ENCODE measurements at places on chromosomes 13 and 19. TPM values are rescaled to one million over a fixed set of nuclear protein-coding genes. Genes with fewer than 3 reads are reported as not detected.

- no peak for DNase-seq
Observed at GRCh38 chr13:32113532-32113931, 82.0 kb downstream of the FRY start.

- peak; percentile 1 for DNase-seq
Observed at GRCh38 chr13:61415749-61416148, at the start of gene PCDH20. TSS of gene PCDH20 (minus strand) at chr13:61415849. CDS start at chr13:61415158, 691 bp downstream.

DNA sequence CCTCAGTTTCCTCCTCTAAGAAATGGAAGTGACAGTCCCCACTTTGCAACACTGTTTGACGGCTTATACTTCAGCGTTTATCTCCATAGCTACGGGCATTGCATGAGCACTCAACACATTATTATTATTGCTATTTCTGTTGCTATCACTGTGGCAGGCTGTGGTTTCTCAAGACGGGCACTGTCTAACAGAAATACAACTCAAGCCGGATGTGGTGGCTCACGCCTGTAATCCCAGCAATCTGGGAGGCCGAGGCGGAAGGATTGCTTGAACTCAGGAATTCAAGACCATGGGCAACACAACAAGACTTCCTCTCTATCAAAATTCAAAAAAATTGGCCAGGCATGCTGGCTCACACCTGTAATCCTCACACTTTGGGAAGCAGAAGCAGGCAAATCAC lies 4.9 kb upstream of the ZSWIM4 start:
- DNase-seq = no peak

DNA sequence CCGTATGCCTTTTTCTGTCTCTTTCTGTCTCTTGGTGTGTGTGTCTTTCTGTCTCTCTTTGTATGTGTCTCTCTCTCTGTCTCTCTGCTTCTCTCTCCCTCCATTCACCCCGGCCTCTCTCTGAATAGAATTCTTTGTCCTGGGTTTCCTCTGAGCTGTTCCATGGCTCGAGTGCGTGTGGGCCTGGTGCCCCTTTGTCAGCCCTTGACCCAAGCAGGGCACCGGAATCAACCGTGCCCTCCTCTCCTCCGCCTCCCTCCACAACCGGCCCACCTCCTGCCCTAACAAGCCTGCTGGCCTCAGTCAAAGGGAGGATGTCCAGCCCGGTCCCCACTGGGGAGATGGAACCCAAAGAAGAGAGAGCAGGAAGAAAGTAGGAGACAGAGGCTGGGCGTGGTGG lies 3.2 kb downstream of the AXL start:
- no peak for DNase-seq

DNA sequence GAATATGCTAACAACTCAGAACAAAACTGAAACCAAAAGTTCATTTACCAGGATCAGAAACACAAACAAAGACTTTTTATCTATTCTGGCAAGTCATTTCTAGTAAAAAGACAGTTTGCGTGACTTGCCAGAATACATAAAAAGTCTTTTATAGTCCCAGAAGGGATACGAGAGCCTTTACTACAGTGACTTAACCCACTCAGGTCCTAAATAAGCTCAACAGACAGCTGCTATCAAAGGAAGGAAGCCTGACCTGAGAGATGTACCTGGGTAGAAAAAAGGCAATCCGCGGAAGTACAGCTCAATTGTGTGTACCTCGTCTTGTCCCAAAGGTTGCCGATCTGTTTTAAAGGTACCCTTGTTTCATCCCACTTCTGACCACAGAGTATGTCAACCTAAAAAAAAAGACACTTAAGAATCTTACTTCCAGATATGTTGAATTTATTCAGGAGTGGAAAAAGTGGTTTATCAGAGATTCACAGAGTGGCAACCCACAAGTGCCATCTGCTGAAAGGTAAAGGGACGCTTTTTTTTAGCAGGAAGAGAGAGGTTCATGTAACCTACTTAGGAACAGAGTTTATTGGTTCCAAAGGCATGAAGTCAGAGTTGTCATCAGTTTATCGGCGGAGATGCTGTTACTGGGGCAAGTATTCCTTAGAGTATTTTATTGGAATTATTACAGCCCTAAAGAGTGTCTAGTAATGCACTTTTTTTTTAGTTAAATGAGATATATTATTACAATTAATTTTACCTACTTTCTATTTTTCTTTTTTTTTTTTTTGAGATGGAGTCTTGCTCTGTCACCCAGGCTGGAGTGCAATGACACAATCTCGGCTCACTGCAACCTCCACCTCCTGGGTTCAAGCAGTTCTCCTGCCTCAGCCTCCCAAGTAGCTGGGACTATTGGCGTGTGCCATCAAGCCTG lies 69.7 kb upstream of the C1QTNF9B start:
- no peak for DNase-seq

DNA sequence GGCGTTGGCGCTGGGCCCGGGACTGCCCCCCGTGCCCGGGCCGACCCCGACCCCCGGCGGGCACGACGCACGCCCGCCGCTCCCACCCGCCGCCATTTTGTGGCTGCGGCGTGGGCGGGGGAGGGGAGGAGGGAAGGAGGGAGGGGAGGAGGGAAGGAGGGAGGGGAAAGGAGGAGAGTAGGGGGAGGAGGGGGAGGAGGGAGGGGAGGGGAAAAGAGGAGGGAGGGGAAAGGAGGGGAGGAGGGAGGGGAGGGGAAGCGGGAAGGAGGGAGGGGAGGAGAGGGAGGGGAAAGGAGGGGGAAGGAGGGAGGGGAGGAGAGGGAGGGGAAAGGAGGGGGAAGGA lies at the start of gene BTBD2:
BTBD2 (minus strand) TSS at position 107 of the 343 bp plus-strand sequence; CDS start at position 96, 11 bp downstream.
- DNase-seq = peak; percentile 41

GRCh38 chr13:100875392-100876043 lies 200.9 kb upstream of the TMTC4 start:
- DNase-seq = no peak

DNA sequence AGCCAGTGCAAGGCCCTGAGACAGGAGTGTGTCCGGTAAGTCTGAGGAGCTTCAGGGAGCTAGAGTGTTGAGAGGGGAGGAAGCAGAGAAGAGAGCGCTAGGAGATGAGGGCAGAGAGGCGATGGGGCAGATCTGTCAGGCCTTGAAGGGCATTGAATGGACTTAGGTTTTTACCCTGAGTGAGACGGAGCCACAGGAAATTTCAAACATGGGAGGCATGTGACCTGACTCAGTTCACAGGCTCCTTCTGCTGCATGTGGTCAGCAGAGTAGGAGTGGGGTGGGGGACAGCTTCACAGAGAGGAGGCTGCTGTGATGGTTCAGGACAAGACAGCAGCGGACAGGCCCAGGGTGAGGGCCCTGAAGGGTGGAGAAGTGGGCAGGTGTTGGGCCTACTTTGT lies 2.5 kb upstream of the FAM98C start:
- no peak for DNase-seq

- DNase-seq = no peak
Observed at GRCh38 chr13:111034811-111035210, 80.3 kb upstream of the ARHGEF7 start.

DNA sequence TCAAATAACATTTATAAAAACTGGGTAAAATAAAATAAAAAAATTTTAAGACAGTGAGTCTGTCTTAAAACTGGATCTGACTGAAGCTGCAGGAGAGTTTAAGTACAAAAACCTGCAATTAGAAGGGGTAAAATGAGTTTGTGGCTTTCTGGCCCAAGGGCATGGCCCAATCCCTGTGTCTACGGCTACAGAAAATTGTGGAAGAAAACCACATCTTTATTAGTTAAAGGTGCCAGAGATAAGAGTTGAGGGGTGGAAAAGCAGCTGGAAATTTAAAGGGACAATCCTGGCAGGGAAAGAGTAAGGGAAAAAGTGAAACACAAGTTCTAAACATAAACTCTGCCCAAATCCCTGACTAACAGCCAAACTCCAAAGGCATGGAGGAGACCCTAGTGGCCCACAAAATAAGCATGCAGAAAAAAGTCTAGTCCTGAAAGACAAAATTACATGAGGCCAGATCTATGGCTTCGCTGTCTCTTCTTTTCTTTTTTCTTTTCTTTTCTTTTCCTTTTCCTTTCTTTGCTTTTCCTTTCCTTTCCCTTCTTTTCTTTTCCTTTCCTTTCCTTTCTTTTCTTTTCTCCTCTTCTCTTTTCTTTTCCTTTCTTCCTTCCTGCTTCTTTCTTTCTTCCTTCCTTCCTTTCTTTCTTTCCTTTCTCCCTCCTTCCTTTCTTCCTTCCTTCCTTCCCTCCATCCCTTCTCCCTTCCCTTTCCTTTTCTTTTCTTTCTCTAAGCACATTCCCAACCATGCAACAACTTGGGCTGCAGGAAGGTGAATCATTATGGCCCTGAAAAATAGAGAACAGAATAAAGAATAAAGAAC lies 23.5 kb upstream of the DLEU7 start:
- DNase-seq = no peak

DNA sequence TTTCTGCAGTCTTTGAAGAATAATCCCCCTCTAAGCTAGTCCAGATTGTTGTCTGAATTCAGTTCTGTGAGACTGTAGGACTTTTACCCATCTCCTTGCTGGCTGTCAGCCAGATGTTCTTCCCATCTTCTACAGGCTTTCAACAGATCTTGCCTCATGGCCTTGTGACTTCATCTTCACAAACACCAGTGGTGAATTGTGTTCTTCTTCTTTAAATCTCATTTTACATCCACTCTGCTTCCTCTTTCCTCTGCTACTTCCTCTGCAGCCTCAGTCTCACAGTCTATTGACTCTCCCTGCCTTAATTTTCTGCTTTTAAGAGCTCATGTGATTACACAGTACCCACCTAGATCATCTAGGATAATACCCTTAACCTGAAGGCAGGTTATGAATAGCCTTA lies 859.0 kb upstream of the SLITRK1 start:
- DNase-seq = no peak

- DNase-seq = no peak
Observed at GRCh38 chr13:66659701-66660467, 570.3 kb downstream of the PCDH9 start.

DNA sequence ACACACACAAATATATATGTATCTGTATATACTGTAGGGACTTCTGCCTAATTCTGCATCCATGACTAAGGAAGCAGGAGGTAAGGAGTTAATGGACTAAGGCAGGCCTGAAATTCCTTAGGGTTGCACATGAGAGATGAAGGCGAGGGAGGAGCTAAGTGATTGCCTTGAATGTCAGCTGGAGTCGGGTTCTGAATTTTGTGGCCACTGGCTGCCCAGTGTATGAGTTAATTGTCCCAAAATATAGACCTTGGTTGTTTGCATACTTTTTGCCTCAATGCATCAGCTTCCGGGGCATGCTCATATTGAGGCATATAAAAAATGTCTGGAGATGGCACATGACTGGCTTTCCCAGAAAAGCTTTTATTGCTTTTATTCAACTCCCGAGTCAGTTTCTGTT lies 245.5 kb downstream of the TDRD3 start:
- no peak for DNase-seq

DNA sequence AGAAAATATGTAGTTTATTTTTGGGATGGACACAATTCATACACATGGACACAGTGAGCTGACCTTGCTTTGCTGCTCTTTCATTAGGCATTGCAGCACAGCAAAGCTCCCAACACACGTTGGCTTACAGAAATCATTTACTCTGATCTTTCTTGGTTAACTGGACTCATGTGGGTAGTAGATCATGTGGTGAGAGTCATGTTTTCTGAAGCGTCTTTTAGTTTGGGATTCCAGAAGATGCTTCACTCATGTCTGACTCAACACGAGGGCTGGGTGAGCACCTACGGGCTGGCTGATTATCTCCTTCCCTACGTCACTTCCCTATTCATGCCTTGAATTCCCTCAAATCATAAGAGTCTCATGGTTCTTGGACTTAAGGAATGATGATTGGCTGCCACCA lies 12.1 kb upstream of the LGALS16 start:
- no peak for DNase-seq

GRCh38 chr13:72561791-72562190 lies 165.6 kb downstream of the MZT1 start:
- DNase-seq = no peak

DNA sequence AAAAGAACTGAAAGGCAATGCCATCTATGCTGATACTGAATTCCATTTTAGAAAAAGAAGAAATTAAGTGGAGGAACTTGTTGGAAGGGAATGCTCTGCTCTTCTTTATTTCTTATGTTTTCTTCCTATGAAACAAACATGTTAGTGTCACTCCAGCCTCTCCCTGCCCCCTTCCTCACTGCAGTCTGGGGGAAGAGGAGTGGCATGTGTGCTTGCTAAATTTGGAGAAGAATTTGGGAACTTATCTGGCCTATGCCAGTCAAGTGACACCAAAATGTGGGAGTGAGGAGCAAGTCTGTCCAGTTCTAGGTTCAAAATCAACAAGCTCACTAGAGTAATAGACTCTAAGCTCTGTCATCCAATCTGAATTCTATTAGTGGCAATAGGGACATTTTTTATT lies 214.6 kb downstream of the RBM26 start:
- DNase-seq = no peak

- no peak for DNase-seq
Observed at GRCh38 chr13:40440990-40441820, 225.2 kb downstream of the FOXO1 start.

- no peak for DNase-seq
Observed at GRCh38 chr19:16608290-16608739, 19.7 kb downstream of the MED26 start.

DNA sequence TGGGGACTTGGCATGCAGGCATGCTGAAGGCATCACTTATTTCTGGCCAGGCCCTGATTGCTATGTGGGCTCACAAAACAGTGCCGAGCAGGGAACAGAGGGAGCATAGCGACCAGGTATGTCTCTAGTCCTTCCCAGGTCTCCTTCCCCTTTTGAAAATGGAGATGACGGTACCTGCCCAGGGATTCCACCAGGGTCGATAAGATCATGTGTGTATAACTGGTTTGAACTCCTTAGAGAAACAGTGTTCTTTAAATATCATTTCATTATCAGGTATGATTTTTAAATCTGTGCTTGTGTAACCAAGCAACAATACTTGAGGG lies 280.6 kb downstream of the FOXO1 start:
- no peak for DNase-seq

GRCh38 chr19:17070912-17071311 lies 4.3 kb downstream of the HAUS8 start:
- DNase-seq = no peak

DNA sequence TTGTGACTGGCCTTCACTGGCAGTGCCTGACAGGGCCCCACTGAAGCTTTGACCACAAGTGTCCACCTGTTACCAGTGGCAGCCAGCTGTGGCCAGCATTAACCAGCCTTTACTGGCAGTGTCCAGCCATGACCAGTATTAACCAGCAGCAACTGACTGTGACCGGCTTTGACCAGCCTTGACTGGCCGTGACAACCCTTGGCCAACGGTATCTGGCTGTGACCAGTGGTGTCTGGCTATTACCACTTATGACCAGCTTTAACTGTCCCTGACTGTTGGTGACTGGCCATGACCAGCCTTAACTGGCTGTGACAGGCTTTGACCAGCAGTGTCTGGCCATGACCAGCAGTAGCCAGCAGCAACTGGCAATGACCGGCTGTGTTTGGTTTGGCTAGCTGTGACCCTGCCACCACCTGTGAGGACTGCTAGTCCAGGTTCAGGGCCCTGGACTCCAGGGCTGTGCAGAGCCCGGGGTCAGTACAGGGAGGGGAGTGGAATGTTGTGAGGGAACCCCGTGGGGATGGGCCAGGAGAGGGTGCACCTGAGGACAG lies 32.2 kb downstream of the CKM start:
- DNase-seq = no peak

- DNase-seq = no peak
Observed at GRCh38 chr13:76687467-76687866, 198.7 kb downstream of the KCTD12 start.

LILRA1 gene
- polyA plus RNA-seq = 0.51 TPM

PBX4 gene
- 3.1 TPM for polyA plus RNA-seq

ZNF728 gene
- 0.21 TPM for polyA plus RNA-seq

SLC17A7 gene
- 0.25 TPM for polyA plus RNA-seq

ZNF534 gene
- 0.62 TPM for polyA plus RNA-seq

Data from right renal cortex interstitium (tissue), 3 donors.